CD4-positive, alpha-beta T cell treated with Interleukin-15 for 1 hour (primary cell): ENCODE measurements at places on chromosomes 4 and X.

DNA sequence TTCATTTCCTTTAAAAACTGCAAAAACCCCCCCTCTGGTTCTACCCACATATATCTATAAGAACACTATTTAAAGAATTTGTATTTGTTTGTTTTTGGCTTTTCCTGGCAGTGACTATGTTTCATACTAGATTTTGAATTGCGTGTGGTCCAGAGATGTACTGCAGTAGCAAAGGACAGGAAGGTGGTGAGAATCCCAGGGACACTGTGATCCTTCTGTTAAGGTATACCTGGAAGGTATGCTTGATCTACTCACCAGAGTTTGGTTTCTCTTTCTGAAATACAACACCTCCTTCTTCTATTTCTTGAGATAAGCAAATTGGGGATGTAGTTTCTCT, 129.6 kb upstream of the RASGEF1B start:
- DNase-seq, result no peak

GRCh38 chrX:109622270-109622669, 2.7 kb downstream of the KCNE5 start:
- DNase-seq, result no peak

DNA sequence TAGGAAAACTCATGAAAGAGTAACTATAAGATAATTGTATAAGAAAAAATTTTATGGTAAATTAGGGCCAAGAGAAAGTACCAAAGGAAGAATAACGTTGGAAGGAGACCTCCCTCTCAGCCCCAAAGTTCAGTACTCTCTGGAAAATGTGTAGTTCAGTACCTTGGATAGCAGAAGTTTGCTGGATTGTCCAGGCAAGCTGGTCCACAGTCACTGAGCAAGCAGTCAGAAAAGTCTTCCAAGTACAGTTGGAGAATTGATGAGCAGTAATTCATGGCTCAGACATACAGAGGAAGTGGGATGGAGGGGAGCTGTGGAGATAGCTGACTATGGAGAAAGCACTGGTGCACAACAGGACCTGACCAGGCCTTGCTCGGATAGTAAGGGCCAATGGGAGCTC, 598.2 kb upstream of the NDST4 start:
- DNase-seq, result no peak

DNA sequence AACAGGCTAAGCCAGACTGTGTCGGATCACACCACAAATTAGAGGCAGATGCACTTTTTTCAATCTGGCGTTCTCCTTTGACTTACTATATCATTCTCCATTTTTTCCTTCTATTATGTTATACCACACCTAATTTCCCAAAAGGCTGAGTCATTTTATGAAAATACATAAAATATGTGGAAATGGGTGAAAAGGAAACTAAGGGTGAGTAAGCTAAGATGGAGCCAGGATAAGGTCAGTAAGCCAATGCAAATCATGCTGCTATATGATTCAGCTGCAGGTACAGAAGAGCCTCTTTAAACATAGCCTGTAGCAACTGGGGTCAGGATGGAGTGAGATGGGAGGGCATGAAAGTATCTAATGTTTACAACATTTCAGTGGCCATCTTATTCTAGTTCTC, 94.0 kb upstream of the TEX13A start:
- no peak for DNase-seq

- no peak for DNase-seq
These were observed 12.6 kb upstream of the GABRE start for GRCh38 chrX:151987108-151987507.

DNA sequence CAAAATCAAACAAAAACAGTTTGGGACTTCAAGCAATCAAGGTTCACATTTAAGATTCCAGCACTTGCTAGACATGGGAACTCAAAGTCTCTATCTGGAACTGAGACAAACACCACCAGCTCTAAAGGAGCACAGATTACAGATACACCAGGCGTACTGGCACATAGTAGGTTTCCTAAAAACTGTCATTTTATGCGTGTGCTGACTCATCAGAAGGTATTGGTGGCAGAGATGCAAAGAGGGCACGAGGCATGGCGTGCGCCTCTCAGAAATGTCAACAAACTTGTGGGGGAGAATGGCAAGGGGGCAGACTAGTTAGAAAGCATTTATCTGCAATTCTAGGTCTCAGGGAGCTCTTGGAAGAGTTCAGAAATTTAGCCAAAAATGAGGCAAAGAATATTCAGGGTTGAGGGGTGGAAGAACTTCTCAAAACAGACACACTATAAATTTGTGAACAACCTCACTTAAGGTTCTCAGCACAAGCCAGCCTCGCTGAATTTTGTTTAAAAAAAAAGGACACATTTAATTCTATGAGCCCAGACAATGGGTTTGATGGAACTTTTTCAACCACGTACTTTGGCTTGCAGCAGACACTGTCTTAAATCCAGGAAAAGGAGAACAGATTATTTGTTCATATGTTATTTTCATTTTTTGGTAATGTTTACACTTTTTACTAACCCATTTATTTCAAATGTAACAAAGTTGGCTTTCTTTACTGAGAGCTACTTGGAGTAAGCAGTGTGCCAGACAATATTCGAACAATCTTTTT, 100.0 kb downstream of the SHISA3 start:
- no peak for DNase-seq

GRCh38 chrX:49116716-49117115, 6.8 kb downstream of the GPKOW start:
- DNase-seq, result no peak

GRCh38 chr4:58274553-58274952, 1164.4 kb upstream of the IGFBP7 start:
- DNase-seq, result no peak
